ENCODE measurements at places on chromosomes 2 and 18.

DNA sequence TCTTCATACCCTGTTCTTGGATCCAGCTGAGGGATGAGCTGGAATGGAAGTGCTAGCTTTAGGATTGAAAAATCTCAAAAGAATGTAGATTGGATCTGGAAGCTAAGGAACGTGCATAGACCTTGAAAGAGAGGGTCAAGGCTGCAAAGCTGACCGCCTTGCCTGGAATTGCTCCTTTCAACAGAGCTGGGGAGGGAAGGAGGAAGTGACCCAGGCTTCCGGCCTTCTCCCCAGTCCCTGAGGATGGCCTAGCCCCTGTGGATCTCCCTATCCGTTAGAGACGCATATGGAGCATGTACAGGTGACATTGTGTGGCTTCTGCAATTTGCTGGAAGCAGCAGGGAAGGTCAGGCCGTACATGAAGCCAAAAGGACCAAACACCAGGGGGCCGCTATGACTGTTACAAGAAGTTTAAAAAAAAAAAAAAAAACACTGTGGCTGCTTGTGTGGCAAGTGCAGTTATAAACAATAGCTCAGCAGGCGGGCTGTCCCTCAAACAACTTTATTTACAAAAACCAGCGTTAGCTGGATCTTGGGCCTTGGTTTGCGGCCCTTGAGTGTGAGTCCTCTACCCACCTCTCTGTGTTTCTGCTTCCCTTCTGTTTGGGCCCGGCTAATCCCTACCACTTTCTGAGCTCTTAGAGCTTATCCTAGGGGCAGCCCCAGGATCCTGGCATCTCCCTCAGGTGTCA is 227.6 kb downstream of the SEPTIN10 start:
- no peaks in the 10 kb centered on the region for H3K36me3 ChIP-seq
- H3K27me3 ChIP-seq: no peaks in the 10 kb centered on the region
- H3K4me3 ChIP-seq: no peak overlapping the region
- no peak overlapping the region for H3K27ac ChIP-seq
- H3K4me1 ChIP-seq: peaks cover 33% of the 10 kb centered on the region

DNA sequence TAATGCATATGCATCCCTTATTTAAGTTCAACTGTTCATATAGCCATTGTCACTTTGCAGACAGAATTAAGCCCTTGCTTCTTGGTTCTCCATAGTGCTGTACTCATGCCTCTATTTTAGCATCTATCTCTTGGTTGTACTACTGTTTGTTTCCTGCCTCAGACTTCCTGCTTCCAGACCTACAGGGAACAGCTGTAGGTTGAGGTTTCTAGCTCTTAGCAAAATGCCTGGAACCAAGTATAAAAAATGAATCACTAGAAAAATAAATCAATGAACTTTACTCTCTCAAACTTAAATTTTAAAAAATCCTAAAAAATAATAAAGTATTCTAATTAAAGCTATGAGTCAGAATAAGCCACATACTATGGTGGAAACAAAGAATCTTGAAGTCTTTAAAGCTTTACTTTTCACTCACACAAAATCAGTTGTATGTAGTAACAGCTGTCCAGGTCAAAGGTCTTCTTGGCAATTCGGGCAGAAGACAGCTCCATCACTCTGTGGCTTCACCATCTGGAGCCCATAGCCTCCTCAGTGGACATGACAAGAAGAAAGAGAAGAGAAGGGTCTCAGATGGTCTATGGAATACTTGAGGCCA is 1228.1 kb upstream of the GYPC start:
- H3K36me3 ChIP-seq: no peaks in the 10 kb centered on the region
- no peak for DNase-seq
- no peaks in the 10 kb centered on the region for H3K4me1 ChIP-seq
- H3K4me3 ChIP-seq: no peak overlapping the region
- H3K27ac ChIP-seq: no peak overlapping the region
- H3K27me3 ChIP-seq: no peaks in the 10 kb centered on the region

- peak within 1 kb of the TSS; percentile 33 for H3K27ac ChIP-seq
- peak within 1 kb of the TSS; percentile 62 for H3K4me3 ChIP-seq
- H3K27me3 ChIP-seq: no peaks in the 10 kb centered on the region
- H3K4me1 ChIP-seq: no peaks in the 10 kb centered on the region
- DNase-seq: no peak
- no peaks in the 10 kb centered on the region for H3K36me3 ChIP-seq
These were observed at the start of gene RFTN2 for GRCh38 chr2:197675246-197675645. Gene RFTN2 (minus strand): TSS chr2:197675587. CDS start chr2:197675458, 129 bp downstream.

DNA sequence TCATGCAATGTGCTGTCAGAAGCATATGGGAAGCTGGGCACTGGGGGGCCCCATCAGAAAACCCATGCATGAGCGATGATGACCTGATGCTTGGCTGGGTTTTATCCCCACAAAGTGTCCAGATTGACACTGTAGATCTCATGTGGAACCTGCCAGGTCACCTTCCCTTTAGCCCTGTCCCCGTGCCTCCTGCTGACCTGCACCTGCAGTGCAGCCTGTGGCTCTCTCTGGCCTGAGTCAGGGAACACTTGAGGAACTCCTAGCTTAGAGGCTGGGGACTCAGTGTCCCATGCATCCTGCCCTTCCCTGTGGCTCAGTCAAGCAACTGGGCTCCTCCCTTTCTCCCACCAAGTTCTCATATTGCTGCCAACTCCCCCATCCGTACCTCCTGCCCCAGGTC is 57.7 kb downstream of the PDCL3 start:
- H3K27me3 ChIP-seq: no peaks in the 10 kb centered on the region
- no peak overlapping the region for H3K4me3 ChIP-seq
- H3K27ac ChIP-seq: no peak overlapping the region
- DNase-seq: no peak
- no peaks in the 10 kb centered on the region for H3K4me1 ChIP-seq
- H3K36me3 ChIP-seq: no peaks in the 10 kb centered on the region

DNA sequence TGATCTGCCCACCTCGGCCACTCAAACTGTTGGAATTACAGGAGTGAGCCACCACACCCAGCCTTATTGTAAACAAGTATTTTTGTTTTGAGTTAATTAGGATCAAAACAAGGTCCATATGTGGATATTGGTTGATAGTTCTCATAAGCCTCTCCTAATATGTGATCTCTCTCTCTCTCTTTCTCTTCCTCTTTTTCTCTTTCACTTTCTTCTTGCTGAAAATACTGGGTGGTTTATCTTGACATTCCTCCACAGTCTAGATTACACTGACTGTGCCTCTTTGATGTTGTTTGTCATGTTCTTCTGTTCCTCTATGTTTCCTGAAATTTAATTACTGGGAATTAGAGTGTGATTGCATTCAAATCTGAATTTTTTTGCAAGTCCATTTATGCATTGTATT is 547.5 kb upstream of the NRXN1 start:
- no peaks in the 10 kb centered on the region for H3K27me3 ChIP-seq
- H3K36me3 ChIP-seq: no peaks in the 10 kb centered on the region
- no peaks in the 10 kb centered on the region for H3K4me1 ChIP-seq
- DNase-seq: no peak
- H3K4me3 ChIP-seq: no peak overlapping the region
- H3K27ac ChIP-seq: no peak overlapping the region

- DNase-seq: no peak
- no peaks in the 10 kb centered on the region for H3K27me3 ChIP-seq
- H3K4me3 ChIP-seq: no peak overlapping the region
- H3K27ac ChIP-seq: no peak overlapping the region
- peaks cover 3% of the 10 kb centered on the region for H3K4me1 ChIP-seq
These were observed 63.3 kb upstream of the GALNT5 start for GRCh38 chr2:157194097-157194688.

- H3K27ac ChIP-seq: no peak overlapping the region
- no peak for DNase-seq
- no peaks in the 10 kb centered on the region for H3K4me1 ChIP-seq
- no peaks in the 10 kb centered on the region for H3K27me3 ChIP-seq
- no peaks in the 10 kb centered on the region for H3K36me3 ChIP-seq
- H3K4me3 ChIP-seq: no peak overlapping the region
These were observed 36.6 kb downstream of the CYP26B1 start for GRCh38 chr2:72111061-72111460.

- DNase-seq: no peak
- peaks cover 52% of the 10 kb centered on the region for H3K4me1 ChIP-seq
- no peak overlapping the region for H3K4me3 ChIP-seq
- no peaks in the 10 kb centered on the region for H3K36me3 ChIP-seq
- no peaks in the 10 kb centered on the region for H3K27me3 ChIP-seq
These were observed 84.9 kb downstream of the MAP4K4 start for GRCh38 chr2:101782427-101782792.

GRCh38 chr2:238655974-238656722 is 191.7 kb upstream of the TWIST2 start:
- no peak overlapping the region for H3K4me3 ChIP-seq
- DNase-seq: no peak
- H3K4me1 ChIP-seq: peaks cover 19% of the 10 kb centered on the region
- H3K27ac ChIP-seq: peak overlapping the region; percentile 72
- H3K27me3 ChIP-seq: no peaks in the 10 kb centered on the region
